ENCODE measurements at places on chromosomes 16 and 17.

DNA sequence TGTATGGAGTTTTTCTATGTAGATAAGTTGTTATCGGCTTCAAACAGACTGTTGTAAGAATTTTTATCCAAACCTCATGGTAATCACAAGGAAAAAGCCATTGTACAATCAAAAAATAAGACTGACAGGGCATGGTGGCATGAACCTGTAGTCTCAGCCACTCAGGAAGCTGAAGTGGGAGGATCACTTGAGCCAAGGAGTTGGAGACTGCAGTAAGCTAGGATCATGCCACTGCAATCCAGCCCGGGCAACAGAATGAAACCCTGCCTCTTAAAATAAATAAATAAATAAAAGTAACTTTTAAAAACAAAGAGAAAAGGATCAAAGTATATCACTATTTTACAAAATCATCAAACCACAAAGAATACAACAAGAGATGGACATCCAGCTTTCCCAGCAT lies 14.4 kb downstream of the OR1A1 start:
- DNase-seq = no peak

- no peak for DNase-seq
These were observed 302 bp downstream of the LITAF start for GRCh38 chr16:11586378-11586855.

DNA sequence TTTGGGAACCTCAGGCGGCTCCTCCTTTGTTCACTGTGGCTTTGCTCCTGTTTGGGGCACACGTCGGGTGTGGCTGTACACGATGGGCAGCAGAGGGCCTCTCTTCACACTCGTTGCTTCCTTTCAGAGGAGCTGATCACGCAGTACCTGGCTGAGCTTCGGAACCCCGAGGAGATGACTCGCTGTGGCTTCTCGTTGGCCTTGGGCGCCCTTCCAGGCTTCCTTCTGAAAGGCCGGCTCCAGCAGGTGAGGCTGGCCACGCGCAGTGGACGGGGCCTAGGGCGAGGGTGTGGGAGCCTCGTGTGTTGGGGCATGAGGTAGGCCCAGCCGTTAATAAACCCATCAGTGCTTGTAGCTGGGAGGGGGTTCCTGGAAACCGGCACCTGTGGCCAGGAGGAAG lies 85.0 kb upstream of the ZNF750 start:
- DNase-seq = no peak

DNA sequence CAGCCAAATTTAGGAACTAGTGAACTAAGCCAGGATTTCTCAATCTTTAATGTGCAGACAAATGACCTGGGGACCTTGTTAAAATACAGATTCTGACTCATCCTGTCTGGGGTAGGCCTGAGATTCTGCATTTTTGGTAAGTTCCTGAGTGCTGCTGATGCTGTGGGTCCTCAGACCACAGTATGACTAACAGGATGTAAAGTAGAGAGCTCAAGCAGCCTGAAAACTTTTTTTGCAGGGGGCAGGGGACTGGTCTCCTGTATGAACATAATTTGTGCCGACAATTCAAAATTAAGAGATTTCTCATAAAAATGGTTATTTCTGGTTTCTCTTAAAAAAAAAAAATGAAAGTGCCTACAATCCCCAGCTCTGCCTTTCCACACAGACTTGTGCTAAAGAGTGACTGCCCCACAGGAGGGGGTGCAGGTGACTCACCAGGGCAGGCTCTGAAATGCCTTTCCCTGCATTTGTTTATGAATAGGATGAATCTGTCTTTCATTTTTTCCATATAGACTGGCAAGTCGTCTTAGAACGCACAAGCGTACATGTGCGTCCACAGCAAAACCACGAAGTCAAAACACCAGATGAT lies 271.5 kb downstream of the PHKB start:
- DNase-seq = no peak

DNA sequence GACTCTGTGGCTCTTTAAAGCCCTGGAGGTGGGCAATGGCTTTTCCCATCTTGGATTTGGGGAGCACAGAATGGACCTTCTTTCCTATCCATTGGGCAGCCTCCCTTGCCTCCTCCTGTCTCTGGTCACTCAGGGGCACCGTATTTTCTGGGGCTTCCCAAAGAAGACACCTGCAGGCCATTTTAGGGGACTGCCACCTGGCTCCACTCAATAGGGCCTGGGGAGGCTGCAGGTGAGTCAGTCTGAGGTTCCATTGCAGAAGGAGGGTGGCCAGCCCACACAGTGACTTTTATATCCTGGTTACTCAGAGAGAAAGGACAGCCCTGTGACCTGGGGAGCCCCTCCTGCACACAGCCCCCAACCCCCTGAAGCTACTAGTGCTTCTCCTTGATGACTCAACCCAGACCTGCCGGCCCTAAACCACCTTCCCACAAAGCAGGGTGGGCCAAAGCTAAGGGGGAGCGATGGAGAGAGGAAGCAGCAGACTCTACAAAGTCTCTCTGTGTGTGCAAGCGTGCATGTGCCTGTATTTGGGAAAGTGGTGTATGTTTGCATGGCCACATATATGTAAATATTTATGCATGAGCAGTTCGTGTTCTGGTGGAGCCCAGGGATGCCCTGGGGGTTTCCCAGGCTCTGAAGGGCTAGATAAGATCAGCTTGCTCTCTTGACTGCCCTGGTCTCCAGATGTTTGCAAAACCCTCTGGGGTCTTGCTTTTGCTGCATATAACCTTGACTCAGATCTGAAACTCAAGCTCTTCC lies 5.0 kb downstream of the CX3CL1 start:
- no peak for DNase-seq

DNA sequence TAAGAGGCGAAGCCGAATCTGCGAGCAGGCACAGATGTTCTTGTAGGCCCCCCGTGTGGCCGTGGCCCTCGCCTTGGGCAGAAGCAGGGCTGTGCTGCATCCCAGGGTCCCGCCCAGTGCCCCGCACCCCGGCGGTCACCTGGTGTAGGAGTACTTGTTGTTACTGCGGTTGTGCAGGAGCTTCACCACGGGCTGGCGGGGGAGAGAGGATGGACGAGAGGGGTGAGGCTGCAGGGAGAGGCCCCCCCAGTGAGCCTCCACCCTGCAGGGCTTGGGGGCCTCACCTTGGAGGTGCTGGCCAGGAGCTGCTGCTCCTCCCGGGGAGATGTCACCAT lies 11.4 kb downstream of the ASPHD1 start:
- DNase-seq = no peak

GRCh38 chr17:828761-829160 lies 46.6 kb downstream of the MRM3 start:
- DNase-seq = no peak

DNA sequence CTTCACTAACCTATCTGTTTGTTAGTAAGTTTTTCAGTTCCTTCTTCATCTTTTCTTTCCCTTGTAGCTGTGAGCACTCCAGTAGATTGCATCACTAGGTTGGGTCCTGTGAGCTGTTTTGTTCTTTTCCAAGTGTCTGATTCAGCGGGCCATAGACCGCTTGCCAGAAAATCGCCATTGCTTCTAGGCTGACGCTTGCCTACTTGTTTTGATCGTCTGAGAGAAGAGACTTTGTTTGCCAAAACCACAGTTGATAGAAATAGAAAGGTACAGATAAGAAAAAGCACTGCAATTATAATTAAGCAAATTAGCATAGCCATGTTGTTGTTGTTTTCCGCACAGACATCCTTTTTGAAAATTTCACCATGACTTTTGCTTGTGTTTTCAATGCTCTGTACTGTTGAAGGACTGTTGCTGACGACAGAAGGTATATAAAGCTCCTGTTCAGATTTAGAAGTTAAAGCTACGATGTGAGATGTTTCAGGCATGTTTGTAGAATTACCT lies 3.1 kb downstream of the EVI2A start:
- no peak for DNase-seq

DNA sequence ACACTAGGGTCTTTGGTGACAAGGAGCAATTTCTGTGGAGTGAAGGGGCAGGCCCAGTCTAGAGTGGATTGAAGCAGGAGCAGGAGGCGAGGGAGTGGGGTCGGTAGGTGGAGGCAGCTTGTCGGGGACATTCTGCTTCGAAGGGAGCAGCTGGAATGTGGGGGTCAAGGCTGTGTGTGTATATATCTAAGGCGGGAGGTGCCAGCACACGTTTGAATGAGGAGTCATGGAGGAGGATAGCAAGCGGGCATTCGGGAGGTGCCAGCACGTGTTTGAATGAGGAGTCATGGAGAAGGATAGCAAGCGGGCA lies 17.7 kb downstream of the NT5M start:
- DNase-seq = no peak

- DNase-seq = no peak
These were observed 6.2 kb upstream of the SMG1 start for GRCh38 chr16:18932243-18932987.

- no peak for DNase-seq
These were observed 15.1 kb downstream of the CDH11 start for GRCh38 chr16:65106757-65107156.

DNA sequence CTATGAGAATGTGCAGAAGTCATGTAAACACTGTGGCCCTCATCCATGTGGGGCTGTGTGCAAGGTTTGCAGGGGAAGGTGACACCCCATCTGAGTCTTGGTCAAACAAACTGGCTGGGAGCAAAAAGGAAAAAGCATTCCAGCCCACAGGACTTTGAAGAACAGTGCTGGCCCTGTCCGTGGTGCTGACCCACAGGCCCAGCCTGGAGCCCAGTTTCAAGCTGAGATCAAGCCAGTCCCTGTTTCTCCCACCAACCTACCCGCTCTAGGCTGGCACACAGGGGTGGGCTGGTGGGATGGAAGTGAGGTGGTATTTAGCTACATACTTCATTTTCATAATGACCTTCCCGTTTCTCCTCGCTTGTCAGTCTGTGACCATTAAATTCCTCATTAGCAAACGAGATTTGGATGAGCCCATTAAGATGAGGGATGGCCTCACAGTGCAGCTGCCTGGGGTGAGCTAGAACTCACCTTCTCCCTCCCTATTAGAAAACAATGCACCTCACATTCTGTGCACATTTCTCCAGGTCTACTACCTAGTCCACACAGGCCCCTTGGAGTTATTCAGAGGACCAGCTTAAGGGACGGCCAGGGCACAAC lies 12.6 kb upstream of the RPL38 start:
- DNase-seq = no peak

- no peak for DNase-seq
These were observed 19.3 kb downstream of the CARHSP1 start for GRCh38 chr16:8849411-8850011.

GRCh38 chr16:7086822-7087616 lies 245.6 kb upstream of the RBFOX1 start:
- no peak for DNase-seq

DNA sequence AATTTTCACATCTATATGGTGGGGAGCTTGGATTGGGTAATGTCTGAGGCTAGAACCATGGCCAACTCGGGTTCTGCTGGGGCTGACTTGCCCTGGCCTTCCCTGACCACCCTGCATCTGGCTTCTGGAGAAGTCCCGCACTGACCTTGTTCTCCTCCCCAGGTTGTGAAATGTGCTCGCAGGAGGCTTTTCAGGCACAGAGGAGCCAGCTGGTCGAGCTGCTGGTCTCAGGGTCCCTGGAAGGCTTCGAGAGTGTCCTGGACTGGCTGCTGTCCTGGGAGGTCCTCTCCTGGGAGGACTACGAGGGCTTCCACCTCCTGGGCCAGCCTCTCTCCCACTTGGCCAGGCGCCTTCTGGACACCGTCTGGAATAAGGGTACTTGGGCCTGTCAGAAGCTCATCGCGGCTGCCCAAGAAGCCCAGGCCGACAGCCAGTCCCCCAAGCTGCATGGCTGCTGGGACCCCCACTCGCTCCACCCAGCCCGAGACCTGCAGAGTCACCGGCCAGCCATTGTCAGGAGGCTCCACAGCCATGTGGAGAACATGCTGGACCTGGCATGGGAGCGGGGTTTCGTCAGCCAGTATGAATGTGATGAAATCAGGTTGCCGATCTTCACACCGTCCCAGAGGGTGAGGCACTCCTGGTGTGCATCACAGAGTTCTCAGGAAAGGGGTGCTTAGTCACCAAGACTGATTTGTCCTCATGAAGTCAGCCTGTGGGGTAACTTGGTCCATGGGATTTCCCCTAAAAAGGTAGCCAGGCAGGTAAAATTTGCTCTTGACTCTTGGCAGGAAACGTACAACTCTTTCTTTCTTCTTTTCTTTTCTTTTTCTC lies 6.1 kb downstream of the NOD2 start:
- no peak for DNase-seq

DNA sequence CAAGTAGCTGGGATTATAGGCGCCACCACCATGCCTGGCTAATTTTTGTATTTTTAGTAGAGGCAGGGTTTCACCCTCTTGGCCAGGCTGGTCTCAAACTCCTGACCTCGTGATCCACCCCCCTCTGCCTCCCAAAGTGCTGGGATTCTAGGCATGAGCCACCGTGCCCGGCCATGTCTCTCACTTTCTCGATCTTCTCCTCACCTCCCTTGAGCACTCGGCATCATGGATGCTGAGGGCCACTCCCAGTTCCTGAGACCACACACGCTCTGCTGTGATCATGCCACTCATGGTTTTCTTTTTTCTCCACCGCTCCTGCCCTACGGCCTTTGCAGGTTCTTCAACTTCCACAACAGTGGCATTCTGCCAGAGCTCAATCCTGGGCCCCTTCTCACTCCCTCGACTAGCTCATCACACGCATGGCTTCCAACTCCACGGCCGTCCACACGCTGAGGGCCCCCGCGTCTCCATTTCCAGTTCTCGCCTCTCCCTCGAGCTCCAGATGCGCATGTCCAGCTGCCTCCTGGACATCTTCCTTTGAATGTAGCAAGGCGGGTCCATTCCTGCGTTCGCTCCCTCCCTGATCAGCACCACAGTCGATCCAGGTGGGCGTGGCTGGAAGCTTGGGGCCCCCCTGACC lies 5.5 kb upstream of the NCBP3 start:
- DNase-seq = no peak

DNA sequence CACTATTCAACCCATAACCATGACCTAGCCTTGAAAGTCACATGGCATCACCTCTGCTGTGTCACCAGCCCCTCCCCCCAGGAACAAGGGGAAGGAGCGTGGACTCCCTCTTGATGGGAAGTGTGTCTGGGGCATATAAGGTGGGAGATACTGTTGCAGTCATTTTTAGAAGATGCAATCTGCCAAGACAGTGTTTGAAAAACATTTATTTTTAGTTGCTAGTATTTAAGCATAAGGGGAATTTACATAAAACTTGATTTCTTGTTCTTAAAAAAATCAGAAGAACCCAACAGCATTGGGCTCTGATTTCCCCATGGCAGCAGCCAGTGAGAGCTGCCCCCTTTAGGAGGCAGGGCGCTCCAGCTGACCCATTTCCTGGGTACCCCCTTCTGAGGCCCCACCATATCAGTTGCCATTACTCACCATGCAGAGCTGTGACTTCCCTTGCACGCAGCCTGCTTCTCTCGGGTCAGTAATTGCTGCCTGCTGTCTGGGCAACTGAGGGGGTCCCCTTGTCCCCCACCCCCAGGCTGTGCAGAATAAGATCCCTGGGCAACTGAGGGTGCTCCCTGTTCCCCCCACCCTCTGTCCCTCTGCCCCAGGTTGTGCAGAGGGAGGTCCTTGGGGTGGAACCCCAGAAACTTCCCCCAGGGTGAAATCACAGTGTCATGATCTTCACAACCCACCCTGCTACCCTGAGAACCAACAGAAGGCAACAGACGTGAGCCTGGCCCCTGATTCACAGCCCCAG lies 11.8 kb upstream of the CDC42EP4 start:
- DNase-seq = no peak

DNA sequence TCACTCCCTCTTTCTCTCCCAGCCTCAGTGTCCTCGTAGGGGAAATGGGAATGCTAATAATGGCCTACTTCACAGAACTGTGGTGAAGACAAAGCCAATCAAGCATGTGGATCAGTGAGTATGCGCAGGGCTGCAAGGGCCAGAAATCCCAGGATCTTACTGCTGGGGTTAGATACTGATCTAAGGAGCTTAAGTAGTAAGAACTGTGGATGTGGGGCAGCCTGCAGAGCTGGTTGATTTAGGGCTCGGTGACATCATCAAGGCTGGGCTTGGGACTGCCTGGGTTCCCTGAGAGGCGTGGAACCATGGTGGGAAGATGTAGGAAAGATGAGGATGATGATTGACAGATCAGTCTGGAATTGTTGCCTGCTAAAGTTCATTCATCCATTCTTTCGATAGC lies 25.6 kb downstream of the GOSR2 start:
- no peak for DNase-seq

All from NCI-H2171 (cell line).